ENCODE measurements at places on chromosomes 11 and 22. TPM values are rescaled to one million over a fixed set of nuclear protein-coding genes. Genes with fewer than 3 reads are reported as not detected.
A peak's percentile ranks its signal among the peaks of the same experiment; 100 is the strongest.

DNA sequence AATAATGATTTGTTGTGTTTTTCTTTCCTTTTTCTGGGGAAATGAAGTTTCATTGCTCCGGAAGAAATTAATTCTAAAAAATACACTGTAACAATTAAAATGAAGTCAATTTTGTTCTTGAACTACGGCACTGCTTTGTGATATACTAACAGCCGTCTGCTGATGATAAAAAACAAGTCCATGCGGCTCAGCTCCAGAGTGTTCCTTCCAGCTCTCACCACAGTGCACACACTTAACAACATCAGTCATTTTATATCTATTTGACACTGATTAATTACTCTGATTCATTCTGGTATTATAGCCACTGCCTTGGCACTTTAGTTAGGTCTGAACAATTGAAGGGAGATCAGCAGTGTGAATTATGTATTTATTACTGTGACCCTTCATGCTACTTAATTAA, 97.4 kb upstream of the SLC6A5 start:
- no peaks in the 10 kb centered on the region for H3K27me3 ChIP-seq
- no peaks in the 10 kb centered on the region for H3K36me3 ChIP-seq
- DNase-seq = no peak
- H3K4me1 ChIP-seq = no peaks in the 10 kb centered on the region
- H3K27ac ChIP-seq = no peak overlapping the region

DNA sequence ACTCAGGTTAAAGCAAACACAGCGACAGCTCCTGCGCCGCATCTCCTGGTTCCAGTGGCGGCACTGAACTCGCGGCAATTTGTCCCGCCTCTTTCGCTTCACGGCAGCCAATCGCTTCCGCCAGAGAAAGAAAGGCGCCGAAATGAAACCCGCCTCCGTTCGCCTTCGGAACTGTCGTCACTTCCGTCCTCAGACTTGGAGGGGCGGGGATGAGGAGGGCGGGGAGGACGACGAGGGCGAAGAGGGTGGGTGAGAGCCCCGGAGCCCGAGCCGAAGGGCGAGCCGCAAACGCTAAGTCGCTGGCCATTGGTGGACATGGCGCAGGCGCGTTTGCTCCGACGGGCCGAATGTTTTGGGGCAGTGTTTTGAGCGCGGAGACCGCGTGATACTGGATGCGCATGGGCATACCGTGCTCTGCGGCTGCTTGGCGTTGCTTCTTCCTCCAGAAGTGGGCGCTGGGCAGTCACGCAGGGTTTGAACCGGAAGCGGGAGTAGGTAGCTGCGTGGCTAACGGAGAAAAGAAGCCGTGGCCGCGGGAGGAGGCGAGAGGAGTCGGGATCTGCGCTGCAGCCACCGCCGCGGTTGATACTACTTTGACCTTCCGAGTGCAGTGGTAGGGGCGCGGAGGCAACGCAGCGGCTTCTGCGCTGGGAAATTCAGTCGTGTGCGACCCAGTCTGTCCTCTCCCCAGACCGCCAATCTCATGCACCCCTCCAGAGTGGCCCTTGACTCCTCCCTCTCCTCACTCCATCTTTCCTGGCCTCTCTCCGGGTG, at the start of the genes ATM and NPAT:
TSS of gene ATM (plus strand) at position 494 of the 774 bp plus-strand sequence. CDS start 4,558 bp downstream, outside the sequence.
TSS of gene NPAT (minus strand) at position 65 of the 774 bp plus-strand sequence. CDS start 102 bp downstream, outside the sequence.
- H3K4me3 ChIP-seq = peak within 1 kb of the TSS; percentile 74
- H3K27ac ChIP-seq = peak within 1 kb of the TSS; percentile 96
- DNase-seq = peak; percentile 100
- H3K36me3 ChIP-seq = peaks cover 2% of the 10 kb centered on the region

- H3K4me1 ChIP-seq = peaks cover 4% of the 10 kb centered on the region
- no peaks in the 10 kb centered on the region for H3K36me3 ChIP-seq
- no peak overlapping the region for H3K4me3 ChIP-seq
- no peak for DNase-seq
- no peaks in the 10 kb centered on the region for H3K27me3 ChIP-seq
- H3K27ac ChIP-seq = no peak overlapping the region
Measured at GRCh38 chr11:74773476-74773875, 24.8 kb downstream of the RNF169 start.

DNA sequence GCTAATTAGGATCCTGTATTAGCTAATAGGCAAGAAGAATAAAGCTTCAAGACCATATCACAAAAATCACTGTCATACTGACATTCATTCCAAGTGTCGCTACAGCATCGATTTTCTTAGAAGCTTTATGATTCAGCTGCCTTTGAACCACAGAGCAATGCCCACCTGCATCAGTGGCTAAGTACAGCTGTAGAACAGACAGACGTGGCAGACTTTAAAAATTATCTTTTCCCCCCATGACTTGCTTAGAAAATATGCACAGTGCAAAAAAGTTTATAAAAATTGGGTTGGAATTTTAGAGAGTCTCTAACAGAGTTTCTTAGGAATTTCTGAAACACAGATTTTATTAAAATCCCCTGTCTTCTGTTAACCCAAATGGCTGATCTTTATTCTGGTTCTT, 120.8 kb downstream of the CADM1 start:
- H3K36me3 ChIP-seq = no peaks in the 10 kb centered on the region
- H3K27ac ChIP-seq = no peak overlapping the region
- H3K4me3 ChIP-seq = no peak overlapping the region
- no peaks in the 10 kb centered on the region for H3K27me3 ChIP-seq

DNA sequence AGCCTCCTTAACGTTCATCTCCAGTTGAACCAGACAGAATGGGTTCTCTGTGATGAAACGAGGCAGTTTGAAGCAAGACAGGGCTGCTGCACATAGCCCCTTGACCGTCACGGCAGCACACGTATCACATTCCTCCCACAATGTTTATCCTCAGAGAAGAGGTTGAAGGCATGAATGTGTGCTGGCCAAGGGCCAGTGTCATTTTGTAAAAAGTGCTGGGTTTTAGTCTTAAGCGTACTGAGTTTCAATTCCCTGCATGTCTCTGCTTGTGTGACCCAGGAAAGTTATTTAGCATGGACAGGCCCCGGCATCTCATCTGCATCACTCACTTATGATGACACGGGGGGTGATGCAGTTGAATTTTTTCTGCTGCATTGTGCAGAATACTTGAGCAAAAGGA, 31.6 kb downstream of the TTC12 start:
- H3K27ac ChIP-seq = no peak overlapping the region
- H3K4me1 ChIP-seq = no peaks in the 10 kb centered on the region
- no peak for DNase-seq
- no peak overlapping the region for H3K4me3 ChIP-seq

DNA sequence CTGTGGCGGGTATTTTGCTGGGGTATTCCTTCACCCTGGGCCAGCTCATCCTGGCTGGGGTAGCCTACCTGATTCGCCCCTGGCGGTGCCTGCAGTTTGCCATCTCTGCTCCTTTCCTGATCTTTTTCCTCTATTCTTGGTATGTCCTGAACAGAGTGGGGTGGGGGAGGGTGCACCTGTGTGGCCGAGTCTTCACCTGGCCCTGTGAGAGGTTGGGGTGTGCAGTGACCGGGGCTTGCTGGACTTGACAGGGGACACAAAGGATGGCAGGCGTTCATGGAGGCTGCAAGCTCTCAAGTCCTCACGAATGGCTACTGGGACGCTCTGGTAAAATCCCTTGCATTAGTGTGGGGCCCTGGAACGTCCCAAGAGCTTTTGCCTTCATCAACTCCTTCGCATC, 39.3 kb downstream of the CAPN1 start:
- no peak overlapping the region for H3K4me3 ChIP-seq
- H3K36me3 ChIP-seq = no peaks in the 10 kb centered on the region
- H3K4me1 ChIP-seq = peaks cover 22% of the 10 kb centered on the region
- DNase-seq = no peak

DNA sequence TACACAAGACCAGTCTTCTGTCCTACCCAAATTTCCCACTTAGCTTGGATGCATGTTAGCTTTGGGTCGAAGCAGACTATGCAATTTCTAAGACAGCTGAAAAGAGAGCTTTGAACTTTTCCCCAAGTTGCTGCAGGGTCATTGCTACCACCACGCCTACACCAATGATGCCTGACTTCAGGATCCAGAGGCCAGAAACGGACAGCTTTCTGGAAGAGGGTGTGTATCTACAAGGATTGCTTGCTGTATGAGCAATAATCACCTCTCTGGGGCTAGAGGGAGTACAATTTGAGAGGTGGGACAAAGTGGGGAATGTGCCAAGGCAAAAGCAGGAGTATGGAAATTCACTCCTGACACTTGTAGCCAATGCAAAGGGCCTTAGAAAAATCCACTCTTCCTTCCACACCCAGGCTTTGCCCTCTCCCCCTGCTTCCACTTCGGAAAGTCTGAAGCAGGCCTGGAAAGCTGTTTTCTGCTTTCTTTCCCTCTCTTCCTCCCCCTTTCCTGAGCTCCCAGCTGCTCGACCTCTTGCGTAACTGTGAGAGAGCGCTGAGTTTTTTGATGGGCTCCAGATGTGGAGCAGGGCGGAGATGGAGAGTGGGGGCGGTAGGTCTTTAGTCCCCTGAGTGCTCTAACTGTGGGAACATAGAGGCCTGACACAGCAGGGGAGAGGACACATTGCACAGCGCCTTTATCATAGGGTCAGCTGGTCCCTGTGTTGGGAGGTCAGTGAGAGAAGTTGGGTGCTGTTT, 2.1 kb upstream of the PHLDB1 start:
- H3K36me3 ChIP-seq = peaks cover 29% of the 10 kb centered on the region
- DNase-seq = no peak
- no peaks in the 10 kb centered on the region for H3K27me3 ChIP-seq

GRCh38 chr11:13030857-13031256, 21.7 kb downstream of the RASSF10 start:
- DNase-seq = peak; percentile 73
- no peaks in the 10 kb centered on the region for H3K27me3 ChIP-seq
- peaks cover 5% of the 10 kb centered on the region for H3K4me1 ChIP-seq
- H3K4me3 ChIP-seq = no peak overlapping the region

- no peaks in the 10 kb centered on the region for H3K27me3 ChIP-seq
- peak overlapping the region; percentile 63 for H3K27ac ChIP-seq
- no peak overlapping the region for H3K4me3 ChIP-seq
- H3K4me1 ChIP-seq = peaks cover 53% of the 10 kb centered on the region
- peak; percentile 55 for DNase-seq
- no peaks in the 10 kb centered on the region for H3K36me3 ChIP-seq
Measured at GRCh38 chr22:24433828-24434470, 6.5 kb downstream of the ADORA2A start.

- H3K4me3 ChIP-seq = no peak overlapping the region
- no peaks in the 10 kb centered on the region for H3K27me3 ChIP-seq
- no peaks in the 10 kb centered on the region for H3K36me3 ChIP-seq
- no peak for DNase-seq
Measured at GRCh38 chr11:102829316-102830000, 14.0 kb downstream of the MMP3 start.

DNA sequence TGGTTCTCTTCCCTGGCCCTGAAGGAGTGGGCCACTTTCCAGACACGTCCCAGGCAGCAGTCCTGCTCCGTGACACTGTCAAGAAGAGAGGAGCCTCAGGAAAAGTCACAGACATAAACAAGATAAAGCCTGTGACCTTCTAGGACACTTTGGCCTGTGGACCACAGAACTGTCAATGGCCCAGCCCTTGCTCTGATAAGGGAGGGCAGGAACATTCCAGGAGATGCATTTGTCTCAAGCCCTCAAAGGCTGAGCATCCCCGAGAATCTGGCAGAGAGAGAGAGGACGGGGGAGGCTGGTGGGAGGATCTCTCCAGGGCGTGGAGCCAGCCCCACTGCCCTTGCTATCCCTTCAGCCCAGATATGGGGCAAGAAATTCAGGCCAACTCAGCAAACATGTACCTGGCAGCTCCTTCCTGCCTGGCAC, 476.4 kb downstream of the INSC start:
- H3K4me1 ChIP-seq = no peaks in the 10 kb centered on the region
- no peak overlapping the region for H3K27ac ChIP-seq
- H3K36me3 ChIP-seq = no peaks in the 10 kb centered on the region
- no peaks in the 10 kb centered on the region for H3K27me3 ChIP-seq

GRCh38 chr11:90842681-90843080, 619.8 kb upstream of the CHORDC1 start:
- H3K27ac ChIP-seq = no peak overlapping the region
- no peak overlapping the region for H3K4me3 ChIP-seq
- no peaks in the 10 kb centered on the region for H3K4me1 ChIP-seq
- H3K27me3 ChIP-seq = no peaks in the 10 kb centered on the region

DNA sequence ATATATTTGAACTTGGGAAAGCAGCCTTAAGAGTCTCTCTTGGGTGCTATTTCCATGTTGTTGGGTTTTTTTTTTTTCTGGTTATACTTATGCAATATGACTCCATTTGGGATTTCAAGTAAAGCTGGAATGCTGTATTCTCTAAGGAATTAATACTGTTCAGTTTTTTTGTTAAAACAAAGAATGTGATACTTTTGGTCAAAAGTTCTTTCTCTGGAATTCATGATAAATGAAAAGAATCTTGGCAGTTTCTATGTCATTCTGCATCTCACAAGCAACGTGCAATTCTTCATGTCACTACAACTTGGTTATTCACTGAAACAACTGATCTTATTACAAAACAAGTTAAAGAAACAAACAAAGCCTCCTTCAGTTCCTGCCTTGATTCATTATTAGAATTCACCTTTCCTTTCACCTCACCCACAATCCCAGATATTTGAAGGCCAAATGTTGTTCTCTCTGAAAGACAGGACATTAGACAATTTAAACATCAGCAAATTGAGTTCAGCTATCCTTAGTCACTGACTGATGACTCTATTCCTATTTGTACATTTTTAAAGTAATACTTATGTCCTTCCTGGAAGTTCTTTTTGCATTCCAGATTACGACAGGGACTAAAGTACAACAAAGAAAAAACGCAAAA, 176.2 kb downstream of the SBF2 start:
- H3K4me1 ChIP-seq = peaks cover 19% of the 10 kb centered on the region
- DNase-seq = no peak
- H3K27me3 ChIP-seq = no peaks in the 10 kb centered on the region
- no peak overlapping the region for H3K27ac ChIP-seq
- H3K36me3 ChIP-seq = no peaks in the 10 kb centered on the region

DNA sequence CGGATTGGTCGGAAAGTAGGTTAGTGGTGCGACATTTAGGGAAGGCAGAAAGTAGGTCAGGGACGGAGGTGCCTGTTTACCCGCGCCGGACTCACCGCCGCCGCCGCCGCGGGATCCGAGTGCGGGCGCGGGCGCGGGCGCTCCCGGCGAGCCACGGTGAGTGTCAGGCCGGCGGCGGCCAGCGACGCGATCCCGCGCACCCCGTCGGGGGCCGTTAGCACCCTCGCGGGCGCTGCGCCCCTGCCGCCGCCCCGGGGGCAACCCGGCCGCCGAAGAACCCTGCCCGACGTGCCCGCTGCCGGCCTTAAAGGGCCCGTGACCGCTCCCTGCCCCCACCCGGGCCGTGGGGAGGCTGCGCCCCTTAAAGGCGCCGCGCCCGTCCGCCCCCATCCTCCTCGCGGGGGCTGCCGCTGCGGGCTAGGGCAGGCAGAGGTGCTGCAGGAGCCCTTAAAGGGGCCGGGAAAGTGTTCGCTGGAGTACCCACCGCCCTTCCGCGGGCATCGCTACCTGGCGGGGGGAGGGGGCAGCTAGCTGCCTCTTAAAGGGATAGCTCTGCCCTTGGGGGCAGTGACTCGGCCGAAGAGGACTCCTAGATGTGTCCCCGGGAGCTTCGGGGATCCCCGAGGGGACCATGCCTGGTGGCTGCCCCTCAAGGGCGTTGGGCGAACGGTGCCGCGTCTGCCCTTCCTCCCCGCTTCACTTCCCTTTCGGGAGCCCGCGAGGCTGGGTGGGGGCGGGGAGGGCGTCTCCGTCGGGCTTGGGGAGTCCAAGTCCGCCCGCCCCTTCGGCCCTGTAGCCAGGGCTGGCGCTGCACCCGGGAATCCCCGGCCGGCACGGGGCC, at the start of gene BMAL1:
TSS of gene BMAL1 (plus strand) at position 23 of the 841 bp plus-strand sequence. CDS start 76,519 bp downstream, outside the sequence.
- peaks cover 21% of the 10 kb centered on the region for H3K4me1 ChIP-seq
- H3K27me3 ChIP-seq = no peaks in the 10 kb centered on the region
- H3K4me3 ChIP-seq = peak within 1 kb of the TSS; percentile 100
- DNase-seq = peak; percentile 87

Gene BBOX1
- total RNA-seq = not detected

Gene RPS3
- 1,778 TPM for total RNA-seq

Gene NLRP14
- total RNA-seq = not detected

Gene TRIM3
- 22.0 TPM for total RNA-seq

Gene OR51T1
- total RNA-seq = not detected

Gene HORMAD2
- not detected for total RNA-seq

Gene TIMM8B
- 33.9 TPM for total RNA-seq

Gene CXCR5
- not detected for total RNA-seq

All from upper lobe of right lung (tissue), 1 donor.